ENCODE measurements at places on chromosomes 5 and 9.

DNA sequence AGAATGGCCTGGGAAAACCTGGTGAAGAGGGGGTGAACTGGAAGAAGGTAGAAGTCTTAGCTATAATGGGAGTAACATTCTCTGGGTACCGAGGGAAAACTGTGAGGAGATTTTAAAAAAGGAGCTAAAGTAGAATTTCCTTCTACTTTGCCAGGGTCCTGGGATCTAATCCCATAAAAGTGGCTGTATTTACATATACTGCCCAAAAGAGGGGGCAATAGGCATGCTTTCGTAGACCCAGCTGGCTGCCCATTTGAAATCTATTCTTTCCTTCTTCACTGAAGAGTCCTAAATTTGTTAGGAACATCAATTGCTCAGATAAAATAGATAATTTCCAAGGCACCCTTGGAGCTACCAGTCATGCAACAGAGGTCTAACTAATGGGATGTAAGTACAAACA lies 159.2 kb downstream of the CDC42SE2 start:
- no peaks in the 10 kb centered on the region for H3K27me3 ChIP-seq
- no peak overlapping the region for H3K27ac ChIP-seq
- no peak for DNase-seq
- H3K4me3 ChIP-seq, result no peak overlapping the region

DNA sequence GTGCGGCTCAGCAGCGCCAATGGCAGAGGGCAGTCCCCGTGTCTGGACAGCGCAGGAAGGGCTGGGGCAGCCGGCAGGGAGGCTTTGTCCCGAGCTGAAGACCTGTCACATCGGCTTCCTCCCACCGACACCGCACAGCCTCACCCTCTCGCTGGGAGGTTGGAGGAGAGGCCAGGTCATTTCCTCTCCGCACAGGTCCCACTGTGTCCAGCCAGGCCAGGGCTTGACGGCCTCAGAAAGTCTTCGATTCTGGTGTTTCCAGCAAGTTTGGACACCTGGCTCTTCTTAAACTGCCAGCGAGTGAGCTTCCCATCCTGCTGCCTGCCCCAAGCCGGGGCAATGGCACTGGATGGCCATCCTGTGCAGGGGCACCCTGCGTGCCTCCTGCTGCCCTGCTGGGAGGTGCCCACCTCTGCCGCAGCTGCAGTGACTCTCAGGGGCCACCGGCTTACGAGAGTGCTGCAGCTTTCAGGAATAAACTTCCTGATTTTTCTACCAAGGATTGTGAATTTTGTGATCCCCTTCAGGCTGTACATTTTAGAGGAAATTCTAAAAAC lies 33.9 kb downstream of the AHRR start:
- H3K4me3 ChIP-seq, result no peak overlapping the region
- H3K27ac ChIP-seq, result no peak overlapping the region
- no peaks in the 10 kb centered on the region for H3K4me1 ChIP-seq
- no peaks in the 10 kb centered on the region for H3K27me3 ChIP-seq
- H3K36me3 ChIP-seq, result no peaks in the 10 kb centered on the region
- DNase-seq, result no peak

DNA sequence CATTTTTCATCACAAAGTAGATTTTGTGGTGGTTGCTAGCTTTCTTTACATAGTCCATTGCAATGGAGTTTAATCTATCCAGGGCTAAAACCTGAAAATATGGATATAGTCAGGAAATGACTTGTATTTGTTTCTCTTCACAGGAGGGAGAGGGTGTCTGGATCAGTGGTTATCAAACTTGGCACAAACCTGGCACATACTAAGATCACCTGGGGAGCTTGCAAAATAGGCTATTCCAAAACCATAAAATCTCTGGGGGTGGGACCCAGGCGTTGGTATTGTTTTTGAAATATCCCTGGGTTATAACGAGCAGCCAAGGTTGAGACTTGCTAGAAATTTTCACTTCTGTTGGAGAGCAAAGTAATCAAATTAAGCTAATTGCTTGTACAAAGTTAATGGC lies 179.9 kb downstream of the PCSK1 start:
- no peak overlapping the region for H3K4me3 ChIP-seq
- no peaks in the 10 kb centered on the region for H3K27me3 ChIP-seq
- H3K27ac ChIP-seq, result no peak overlapping the region
- peaks cover 10% of the 10 kb centered on the region for H3K4me1 ChIP-seq

DNA sequence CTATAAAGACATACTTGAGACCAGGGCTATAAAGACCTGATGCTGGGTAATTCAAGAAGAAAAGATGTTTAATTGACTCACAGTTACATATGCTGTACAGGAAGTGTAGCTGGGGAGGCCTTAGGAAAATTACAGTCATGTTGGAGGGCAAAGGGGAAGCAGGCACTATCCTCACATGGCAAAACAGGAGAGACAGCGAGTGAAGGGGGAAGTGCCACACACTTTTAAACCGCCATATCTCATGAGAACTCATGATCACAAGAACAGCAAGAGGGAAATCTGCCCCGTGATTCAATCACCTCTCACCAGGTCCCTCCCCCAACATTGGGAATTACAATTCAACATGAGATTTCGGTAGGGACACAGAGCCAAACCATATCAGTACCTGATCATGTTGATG lies 89.9 kb upstream of the ADAMTSL1 start:
- no peak overlapping the region for H3K4me3 ChIP-seq
- DNase-seq, result no peak
- H3K27me3 ChIP-seq, result no peaks in the 10 kb centered on the region
- H3K36me3 ChIP-seq, result no peaks in the 10 kb centered on the region

All from pancreas (tissue), 10 donors.